Lower lobe of right lung (tissue), 2 donors: ENCODE measurements at places on chromosomes 5 and 9. TPM values are rescaled to one million over a fixed set of nuclear protein-coding genes. Genes with fewer than 3 reads are reported as not detected.

GRCh38 chr5:169085212-169085611 lies 215.7 kb downstream of the SLIT3 start:
- no peaks in the 10 kb centered on the region for H3K36me3 ChIP-seq
- no peak overlapping the region for H3K4me3 ChIP-seq
- H3K4me1 ChIP-seq: no peaks in the 10 kb centered on the region
- no peak overlapping the region for H3K27ac ChIP-seq
- DNase-seq: no peak

GRCh38 chr5:178113841-178114324 lies 551 bp downstream of the N4BP3 start:
- H3K4me1 ChIP-seq: peaks cover 39% of the 10 kb centered on the region
- peak overlapping the region; percentile 74 for H3K27ac ChIP-seq
- H3K36me3 ChIP-seq: no peaks in the 10 kb centered on the region

- no peak overlapping the region for H3K27ac ChIP-seq
- no peak overlapping the region for H3K4me3 ChIP-seq
- no peaks in the 10 kb centered on the region for H3K4me1 ChIP-seq
- DNase-seq: no peak
Measured at GRCh38 chr5:180253036-180253824, 38.7 kb downstream of the MAPK9 start.

- no peak overlapping the region for H3K4me3 ChIP-seq
- no peak for DNase-seq
- no peak overlapping the region for H3K27ac ChIP-seq
- peaks cover 5% of the 10 kb centered on the region for H3K36me3 ChIP-seq
- no peaks in the 10 kb centered on the region for H3K27me3 ChIP-seq
Measured at GRCh38 chr5:150492621-150493020, 15.3 kb upstream of the NDST1 start.

DNA sequence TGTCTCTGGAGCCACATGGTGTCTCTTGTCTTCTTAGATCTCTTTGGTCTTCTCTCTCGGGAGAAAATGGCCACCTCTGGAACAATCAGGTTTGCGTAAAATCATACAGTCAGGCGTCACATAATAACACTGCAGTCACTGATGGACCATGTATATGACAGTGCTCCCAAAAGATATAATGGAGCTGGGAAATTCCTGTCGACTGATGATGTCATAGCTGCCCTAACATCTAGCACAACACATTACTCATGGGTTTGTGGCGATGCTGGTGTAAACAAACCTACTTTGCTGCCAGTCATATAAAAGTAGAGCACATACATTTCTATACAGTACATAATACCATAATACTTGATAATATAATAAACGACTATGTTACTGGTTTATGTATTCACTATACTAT lies 30.1 kb upstream of the RAI14 start:
- H3K36me3 ChIP-seq: no peaks in the 10 kb centered on the region
- no peak for DNase-seq
- H3K4me1 ChIP-seq: no peaks in the 10 kb centered on the region
- H3K27ac ChIP-seq: no peak overlapping the region
- no peaks in the 10 kb centered on the region for H3K27me3 ChIP-seq

- no peak overlapping the region for H3K27ac ChIP-seq
- H3K4me3 ChIP-seq: no peak overlapping the region
- H3K36me3 ChIP-seq: no peaks in the 10 kb centered on the region
- peaks cover 61% of the 10 kb centered on the region for H3K27me3 ChIP-seq
- peaks cover 29% of the 10 kb centered on the region for H3K4me1 ChIP-seq
Measured at GRCh38 chr9:134942011-134942787, 24.5 kb upstream of the FCN1 start.

DNA sequence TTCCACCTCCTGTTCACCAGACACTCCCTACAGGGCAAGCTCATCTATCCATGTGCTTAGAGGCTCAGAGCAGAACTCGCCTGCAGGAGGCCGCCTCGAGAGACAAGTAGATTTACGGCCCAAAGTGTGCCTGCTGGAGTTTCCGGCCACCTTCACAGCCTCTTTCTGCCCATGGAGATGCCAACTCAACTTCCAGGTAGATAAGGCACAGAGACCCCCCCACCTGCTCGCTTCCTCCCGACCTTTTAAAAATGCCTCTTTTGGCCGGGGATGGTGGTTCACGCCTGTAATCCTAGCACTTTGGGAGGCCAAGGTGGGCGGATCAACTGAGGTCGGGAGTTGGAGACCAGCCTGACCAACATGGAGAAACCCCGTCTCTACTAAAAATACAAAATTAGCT lies 46.6 kb downstream of the EXD3 start:
- no peaks in the 10 kb centered on the region for H3K4me1 ChIP-seq
- H3K27ac ChIP-seq: no peak overlapping the region
- DNase-seq: no peak

- no peak overlapping the region for H3K4me3 ChIP-seq
- peaks cover 13% of the 10 kb centered on the region for H3K4me1 ChIP-seq
- no peak overlapping the region for H3K27ac ChIP-seq
- H3K36me3 ChIP-seq: no peaks in the 10 kb centered on the region
Measured at GRCh38 chr9:69806627-69807026, 14.0 kb upstream of the CFAP95 start.

DNA sequence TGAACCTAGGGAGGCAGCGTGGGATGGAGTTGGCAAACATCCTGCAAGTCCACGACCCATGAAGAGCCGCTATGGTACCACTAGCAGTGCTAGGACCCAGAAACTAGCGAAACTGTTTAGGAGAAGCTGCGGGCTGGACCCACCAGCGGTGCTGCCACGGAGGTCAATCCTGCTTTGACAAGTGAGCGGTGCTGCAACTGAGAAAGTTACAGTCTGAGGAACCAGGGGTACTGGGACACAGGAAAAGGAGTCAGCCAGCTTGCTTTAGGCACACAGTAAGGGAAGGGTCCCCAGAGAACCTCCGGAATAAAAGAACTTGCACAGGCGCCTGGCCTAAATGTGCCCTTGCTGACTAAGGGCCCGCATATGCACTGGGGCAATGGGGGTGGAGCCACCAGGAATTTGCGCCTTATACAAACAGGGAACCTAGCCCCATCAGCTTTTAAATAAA lies 23.6 kb upstream of the ANXA2R start:
- no peak for DNase-seq
- peak overlapping the region; percentile 100 for H3K27ac ChIP-seq
- H3K36me3 ChIP-seq: no peaks in the 10 kb centered on the region
- peaks cover 26% of the 10 kb centered on the region for H3K4me1 ChIP-seq

- H3K4me1 ChIP-seq: no peaks in the 10 kb centered on the region
- no peak overlapping the region for H3K27ac ChIP-seq
- H3K36me3 ChIP-seq: no peaks in the 10 kb centered on the region
- no peaks in the 10 kb centered on the region for H3K27me3 ChIP-seq
- DNase-seq: no peak
Measured at GRCh38 chr5:33212900-33213299, 227.9 kb upstream of the TARS1 start.

MYMK gene
- not detected for total RNA-seq

KLF9 gene
- total RNA-seq: 76.9 TPM
